ENCODE measurements at places on chromosomes 2 and 18.
A peak's percentile ranks its signal among the peaks of the same experiment; 100 is the strongest.

DNA sequence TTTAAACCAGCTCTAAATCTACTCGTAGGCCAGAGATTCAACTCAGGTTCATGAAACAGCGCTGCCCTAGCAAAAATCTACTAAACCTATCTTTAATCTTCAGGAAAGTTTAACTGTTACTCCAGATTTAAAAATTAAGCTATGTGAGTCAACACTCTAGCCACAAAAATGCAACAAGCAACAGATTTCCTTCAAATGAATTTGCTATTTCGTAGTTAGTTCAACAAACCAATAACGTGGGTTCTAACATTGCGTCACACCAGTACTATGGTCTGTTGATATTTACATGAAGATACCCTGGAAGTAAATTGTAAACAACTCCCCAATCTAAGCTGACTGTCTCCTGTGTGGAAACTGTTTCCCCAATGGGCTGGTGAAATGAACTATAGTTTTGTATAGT is 71.2 kb downstream of the FIGN start:
- DNase-seq = peak; percentile 60

DNA sequence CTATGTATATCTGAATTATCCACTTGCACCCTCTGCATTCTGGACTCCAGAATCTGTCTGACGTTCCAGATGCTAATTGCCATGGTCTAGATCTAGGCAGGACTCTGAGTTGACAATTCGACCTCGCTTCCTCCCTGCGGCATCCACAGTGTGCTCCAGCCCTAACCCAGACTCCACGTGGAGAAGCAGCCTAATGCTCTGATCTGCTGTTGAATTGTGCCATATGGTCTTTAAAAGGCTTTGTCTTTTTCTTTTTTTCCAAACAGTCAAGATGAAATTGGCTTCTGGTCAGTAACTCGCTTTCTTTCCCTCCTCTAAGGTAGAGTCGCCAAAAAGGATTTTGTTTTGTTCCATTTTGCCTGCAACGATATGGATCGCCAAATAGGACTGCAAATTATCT is 752.6 kb upstream of the ID2 start:
- no peak for DNase-seq

DNA sequence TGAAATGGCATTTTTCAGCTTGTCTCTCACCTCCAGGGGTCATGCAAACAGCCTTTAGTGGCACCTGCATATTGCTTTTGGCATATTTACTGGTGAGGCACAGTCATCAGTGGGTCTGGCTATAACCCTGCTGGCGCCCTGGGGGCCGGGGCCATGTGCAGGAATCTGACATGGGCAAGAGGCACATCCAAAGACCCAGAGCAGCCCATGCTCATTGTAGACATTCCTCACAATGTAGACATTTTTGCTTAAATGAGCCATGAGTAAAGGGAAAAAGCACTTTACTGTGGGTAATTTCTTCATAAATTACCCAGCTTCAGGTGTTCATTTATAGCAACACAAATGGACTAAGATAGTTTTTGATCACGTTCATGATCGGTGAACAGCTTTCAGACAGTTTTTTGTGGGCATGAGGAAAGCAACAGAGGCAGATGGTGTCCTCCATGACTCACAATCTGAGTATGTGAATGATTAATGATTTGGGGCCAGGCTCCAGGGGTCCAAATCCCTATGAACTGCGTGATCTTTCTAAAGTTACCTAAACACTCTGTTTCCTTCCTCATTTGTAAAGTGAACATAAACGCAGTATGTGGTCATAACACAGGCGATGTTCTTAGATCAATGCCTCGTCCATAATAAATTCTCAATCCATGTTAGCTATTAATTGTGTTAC is 85.8 kb downstream of the LIPG start:
- peak; percentile 20 for DNase-seq

GRCh38 chr2:12131975-12132374 is 385.5 kb downstream of the LPIN1 start:
- DNase-seq = peak; percentile 53

DNA sequence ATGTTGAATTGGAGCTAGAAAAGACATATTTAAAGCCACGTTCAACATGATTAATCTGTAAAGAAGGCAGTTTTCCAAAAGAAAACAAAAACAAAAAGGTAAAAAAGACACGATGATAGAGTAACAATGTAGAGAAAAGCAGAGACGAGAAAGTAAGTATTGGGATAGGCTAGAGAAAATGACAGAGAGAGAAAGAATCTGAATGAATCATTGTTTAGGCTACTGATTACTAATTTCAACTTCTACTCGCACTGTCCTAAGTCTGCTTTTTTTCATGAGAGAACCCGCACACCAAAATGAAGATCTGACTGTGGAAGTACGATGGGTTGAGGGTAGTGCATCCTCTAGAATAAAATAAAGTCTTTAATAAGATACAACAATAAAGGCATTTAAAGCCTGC is 1599.2 kb upstream of the TMEFF2 start:
- DNase-seq = peak; percentile 34

GRCh38 chr2:45712570-45712969 is 61.1 kb downstream of the PRKCE start:
- DNase-seq = peak; percentile 11

DNA sequence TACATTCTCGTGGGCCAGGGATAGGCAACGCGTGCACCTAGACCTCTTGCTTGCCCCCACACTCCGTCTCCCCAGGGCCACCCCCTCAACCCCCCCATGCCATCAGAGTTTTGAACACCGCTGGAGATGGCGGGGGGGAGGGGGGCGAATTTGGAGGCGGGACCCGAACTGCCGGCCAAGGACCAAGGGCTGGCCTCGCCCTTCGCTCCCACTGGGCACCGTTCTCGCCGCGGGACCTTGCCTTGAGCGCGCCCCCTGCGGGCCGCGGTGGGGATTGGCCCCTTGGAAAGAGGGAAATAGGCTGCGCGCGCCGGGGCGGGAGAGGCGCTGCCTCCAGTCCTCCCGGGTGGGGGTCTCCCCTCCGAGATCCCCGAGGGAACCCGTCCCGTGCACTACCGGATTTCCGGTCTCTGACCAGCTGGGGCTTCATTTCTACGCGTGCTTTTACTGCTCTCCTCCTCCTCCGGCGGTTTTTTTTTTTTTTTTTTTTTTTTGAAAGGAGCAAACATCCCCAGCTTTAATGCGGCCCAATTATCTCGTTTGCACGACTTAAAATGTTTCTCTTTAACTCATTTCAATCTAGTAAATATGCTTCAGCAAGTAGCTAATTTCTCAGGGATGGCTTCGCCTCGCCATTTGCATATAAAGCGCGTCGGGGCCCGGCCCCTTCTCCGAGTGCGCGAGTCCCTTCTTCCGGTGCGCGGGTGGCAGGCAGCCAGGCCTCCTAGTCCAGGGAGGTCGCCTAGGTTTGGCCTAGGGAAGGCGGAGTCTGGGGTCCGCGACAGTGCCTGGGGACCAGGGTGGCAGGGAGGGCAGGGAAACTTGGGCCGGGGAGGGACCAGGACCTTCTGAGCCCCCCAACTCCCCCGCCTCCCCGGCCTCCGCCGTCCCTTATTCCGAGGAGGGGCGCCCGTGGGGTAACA is 10.0 kb upstream of the GBX2 start:
- peak; percentile 43 for DNase-seq

DNA sequence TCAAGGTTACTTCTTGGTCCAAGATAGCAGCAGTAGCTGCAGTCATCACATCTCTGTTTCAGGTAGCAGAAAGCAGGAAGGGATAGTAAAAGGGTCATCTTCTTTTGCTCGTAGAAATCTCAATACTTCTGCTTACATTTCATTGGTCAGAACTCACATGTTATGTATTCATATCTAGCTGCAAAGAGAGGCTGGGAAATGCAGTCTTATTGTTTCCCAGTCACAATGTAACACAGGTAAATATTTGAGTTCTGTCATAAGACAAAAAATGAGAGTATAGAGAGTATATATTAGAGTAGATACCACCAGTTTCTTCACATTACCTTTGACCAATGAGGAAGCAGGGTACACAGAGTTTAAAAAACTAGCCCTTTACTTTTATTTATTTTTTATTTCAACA is 132.4 kb upstream of the ITGA6 start:
- DNase-seq = no peak

DNA sequence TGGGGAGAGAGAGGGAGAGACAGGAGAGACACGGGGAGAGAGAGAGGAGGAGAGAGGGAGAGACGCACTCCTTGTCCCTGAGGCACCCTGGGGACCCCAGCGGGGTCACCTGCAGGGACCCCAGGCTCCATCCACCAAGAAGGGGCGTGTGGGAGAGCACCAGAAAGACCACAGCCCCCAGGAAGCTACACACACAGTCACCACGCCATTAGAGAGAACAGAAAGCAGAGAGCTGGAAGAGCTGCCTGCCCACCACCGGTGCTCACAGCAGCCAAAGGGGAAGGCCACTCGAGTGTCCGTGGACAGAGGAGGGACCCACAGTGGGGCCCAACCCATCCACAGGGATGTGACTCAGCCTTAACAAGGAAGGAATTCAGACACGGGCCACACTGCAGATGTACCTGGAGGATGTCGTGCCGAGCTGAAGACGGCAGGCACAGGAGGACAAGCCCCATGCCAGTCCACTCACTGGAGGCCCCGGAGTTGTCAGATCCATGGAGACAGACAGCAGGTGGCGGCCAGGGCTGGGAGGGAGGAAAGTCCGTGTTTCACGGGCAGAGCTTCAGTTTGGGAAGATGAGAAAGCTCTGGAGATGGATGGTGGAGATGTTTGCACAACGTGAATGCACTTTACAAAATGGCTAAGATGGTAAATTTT is 11.5 kb upstream of the NFATC1 start:
- no peak for DNase-seq

- DNase-seq = no peak
These were observed 273.1 kb downstream of the PHLPP1 start for GRCh38 chr18:62988471-62988870.

DNA sequence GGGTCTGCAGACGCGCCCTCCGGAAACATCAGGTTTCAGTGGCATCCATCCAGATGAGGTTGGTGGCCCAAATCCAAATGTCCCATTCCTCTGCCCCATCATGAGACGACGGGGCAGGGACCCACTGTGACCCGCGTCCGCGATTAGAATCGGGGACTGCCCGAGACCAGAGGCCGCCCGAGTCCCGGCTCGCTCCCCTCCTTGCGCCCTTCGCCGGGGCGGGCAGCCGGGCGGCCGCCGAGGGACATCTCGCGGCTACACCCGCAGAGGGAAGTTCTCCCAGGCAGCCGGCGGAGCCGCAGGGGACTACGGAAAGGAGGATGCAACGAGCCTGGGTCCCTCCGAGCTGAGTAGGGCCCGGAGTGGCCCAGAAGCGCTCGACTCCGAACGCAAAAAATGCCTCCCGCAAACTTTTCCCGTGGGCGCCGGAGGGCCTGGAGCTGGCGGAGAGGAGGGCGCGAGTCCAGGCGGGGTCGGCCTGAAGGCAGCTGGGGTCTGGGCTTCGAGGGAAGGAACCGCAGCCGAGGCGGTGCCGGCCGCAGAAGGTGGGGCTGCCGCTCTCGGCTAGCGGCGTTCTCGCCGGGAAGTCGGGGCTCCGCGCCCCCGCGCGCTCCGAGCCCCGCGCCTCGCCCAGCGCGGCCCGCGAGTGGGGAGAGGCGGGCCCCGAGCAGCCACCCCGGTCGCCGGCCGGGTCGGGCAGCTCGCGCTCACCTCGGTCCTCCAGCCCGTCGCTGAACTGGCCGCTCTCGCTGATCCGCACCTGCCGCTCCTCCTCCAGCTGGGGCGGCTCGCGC is 580 bp downstream of the TMEM163 start:
- DNase-seq = no peak

- no peak for DNase-seq
These were observed 7.1 kb upstream of the NAPG start for GRCh38 chr18:10518595-10519255.

- DNase-seq = no peak
These were observed 59.3 kb downstream of the SERTAD2 start for GRCh38 chr2:64594226-64594989.

- DNase-seq = no peak
These were observed 324.6 kb downstream of the CCDC178 start for GRCh38 chr18:33115917-33116316.

DNA sequence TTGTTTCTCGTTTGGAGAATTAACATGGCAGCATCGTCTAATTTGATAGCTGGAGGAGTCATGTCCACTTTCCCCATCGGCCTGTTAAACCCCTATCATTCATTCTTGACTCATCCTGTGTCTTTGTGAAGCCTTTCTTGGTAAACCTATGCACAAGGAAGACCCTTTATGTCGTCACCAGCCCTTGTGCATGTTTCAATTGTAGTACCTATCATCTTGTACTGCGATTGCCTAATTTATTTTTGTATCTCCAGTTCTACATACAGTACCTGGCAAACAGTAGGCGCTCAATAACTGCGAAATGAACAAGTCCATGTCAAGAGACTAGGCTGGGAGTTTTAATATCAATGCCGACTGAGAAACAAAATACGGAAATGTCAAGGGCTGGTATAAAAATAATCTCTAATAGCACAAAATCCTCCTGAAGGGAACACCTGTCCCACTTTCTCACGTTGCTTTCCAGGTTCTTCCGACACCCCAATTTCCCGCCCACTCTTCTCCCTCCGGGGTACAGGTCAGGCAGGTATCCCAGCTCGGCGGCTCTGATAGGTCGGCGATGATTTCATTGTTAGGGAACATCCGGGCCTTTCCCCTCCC is 1.3 kb upstream of the PPM1B start:
- DNase-seq = no peak

- DNase-seq = no peak
These were observed 130.8 kb upstream of the ID2 start for GRCh38 chr2:8550937-8551621.

- DNase-seq = no peak
These were observed 6.5 kb downstream of the TSHZ1 start for GRCh38 chr18:75216911-75217689.

DNA sequence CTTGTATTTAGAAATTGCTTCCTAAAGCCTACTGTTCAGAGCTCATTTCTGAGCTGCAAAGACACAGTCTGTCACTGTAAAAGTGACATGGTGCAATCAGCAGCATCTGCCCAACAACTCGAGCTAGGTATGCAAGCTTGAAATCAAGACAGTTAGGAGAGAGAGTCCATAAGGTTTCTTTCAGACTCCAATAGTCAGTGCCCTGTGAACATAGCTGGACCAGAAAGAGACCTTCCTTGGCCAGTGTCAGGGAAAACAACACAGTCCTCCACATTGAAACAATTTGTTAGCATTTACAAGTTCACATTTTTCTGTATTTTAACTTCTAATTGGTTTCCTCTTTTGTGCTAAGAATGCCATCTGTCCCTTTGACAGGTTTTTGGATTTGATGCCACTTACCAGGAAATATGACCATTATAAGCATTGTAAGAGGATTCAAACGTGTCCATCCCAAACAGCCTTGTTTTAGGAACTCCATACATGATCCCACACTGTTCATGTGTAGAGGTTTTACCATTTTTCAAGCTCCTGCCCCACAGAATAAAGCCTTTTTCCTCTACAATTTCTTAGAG is 8.9 kb upstream of the MYCN start:
- no peak for DNase-seq

All from MCF 10A (cell line).